ENCODE measurements at places on chromosomes 1 and 21.

DNA sequence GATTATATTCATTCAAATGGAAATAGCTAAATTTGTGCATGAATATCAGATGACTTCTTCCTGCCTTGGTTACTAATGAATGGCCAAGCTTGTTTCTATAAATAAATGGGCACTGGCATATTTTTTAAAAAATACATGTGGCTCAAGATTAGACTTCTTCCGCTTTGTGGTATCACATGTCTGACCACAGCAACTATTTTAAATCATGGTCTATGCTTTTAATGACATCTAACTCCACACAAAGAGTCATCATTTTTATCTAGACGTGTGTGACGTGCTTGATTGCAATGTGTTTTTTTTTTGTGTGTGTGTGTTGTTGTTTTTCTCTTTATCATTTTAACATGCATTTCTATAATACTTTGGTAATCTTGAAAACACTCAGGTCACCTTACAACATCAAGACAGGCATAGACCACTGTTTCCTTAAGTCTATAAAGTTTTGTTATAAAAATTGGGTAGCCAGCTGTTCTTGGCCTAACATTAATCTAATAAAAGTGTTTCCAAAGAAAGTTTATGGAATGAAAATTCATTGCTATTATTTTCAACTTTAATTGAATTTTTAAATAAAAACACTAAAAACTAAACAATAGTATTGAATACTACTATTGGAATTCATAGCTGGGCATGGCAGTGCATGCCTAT lies 29.5 kb downstream of the RGS1 start:
- no peak for DNase-seq

DNA sequence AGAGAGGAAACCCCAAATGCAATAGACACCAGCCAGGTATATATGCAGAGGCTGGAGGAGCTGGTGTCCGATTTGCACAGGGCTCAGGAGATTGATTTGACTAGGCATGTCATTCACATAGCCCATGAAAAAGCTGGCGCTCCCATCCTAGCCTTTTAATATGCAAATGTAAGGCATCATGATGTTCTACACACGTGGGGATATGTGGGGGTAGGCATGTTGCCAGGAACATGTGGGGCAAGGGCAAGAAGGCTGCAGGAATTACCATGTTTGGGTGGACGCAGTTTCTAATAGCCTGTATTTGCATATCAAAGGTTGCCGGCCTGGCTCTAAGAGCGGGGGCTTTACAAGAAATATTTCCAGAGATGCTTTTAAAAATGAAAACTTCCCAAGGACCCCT lies 11.7 kb upstream of the SH3GLB1 start:
- no peak for DNase-seq

GRCh38 chr1:25573591-25573930 lies 30.2 kb downstream of the LDLRAP1 start:
- no peak for DNase-seq

DNA sequence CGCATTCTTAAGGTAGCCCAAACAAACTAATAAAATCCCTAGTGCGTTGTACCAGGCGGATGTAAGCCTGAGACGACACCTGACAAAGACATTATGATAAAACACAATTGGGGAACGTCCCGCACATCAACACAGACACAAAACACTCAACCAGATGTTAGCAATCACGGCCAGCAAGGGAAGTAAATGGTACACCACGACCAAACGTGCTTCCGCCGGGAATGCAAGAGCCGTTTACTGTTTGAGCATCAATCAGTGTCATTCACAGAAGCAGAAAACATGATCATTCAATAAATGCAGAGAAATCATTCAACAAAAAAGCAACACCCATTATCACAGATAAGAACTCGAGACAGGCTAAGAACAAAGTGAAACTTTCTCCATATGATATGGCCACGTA lies 49.4 kb upstream of the COL18A1 start:
- no peak for DNase-seq

GRCh38 chr1:56229186-56229585 lies 350.2 kb downstream of the PLPP3 start:
- no peak for DNase-seq

DNA sequence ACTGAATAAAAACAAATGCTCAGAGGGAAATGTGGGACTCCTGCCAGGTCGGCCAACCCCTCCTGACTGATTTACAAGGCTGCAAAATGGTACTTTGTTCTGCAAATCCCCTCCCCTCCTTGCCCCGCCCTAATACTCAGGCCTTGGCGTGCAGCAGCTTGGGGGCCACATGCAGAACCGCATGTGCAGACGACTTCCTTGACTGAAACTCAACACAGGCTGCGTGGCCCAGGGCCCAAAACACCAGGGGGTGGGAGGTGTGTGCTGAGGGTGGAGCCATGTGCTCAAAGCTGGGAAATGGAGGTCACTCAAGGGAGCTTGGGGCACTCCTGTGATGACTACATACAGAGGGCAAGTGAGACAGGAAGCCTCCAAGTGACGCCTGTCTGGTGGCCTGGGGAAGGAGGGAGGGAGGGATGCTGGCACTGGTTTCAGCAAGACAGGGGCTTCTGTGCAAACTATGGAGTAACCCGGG lies 87.2 kb downstream of the MRPL37 start:
- peak; percentile 71 for DNase-seq

GRCh38 chr1:206021626-206022365 lies 1.9 kb downstream of the CTSE start:
- no peak for DNase-seq

GRCh38 chr1:180261524-180262155 lies 31.6 kb downstream of the LHX4 start:
- no peak for DNase-seq

DNA sequence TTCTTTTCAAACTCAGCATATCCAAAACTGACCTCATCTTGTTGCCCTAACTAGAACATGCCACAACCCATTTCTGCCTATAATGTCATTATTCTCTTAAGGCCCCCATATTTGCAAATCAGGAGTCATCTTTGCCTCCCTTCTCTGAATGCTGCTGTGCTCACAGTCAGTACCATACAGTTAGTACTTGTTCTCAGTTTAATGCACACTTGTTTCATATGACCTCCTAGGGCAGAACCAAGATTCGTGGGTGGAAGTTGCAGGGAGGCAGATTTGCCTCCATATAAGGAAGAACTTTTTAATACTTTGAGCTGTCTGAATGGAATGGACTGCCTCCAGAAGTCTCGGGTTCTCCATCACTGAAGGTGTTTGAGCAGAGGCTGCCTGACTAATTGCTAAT lies 9.2 kb downstream of the CAP1 start:
- DNase-seq: no peak

- no peak for DNase-seq
Measured at GRCh38 chr1:38191461-38191860, 144.9 kb upstream of the POU3F1 start.

DNA sequence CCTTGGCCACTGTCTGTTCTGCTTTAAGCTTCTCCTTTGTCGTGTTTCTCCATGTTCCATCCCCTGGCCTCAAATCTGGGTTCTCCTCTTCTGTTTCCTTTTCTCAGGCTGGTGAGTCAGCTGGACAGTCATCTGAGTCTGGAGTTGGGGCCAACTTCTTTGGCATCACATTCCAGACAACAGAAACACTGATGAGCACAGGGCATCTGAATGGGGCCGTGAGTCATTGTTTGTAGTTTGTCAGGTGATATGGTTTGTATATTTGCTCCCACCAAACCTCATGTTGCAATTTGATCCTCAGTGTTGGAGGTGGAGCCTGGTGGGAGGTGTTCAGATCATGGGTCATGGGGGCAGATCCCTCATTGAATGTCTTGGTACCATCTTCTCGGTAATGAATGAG lies 14.3 kb upstream of the OLIG2 start:
- DNase-seq: no peak

GRCh38 chr1:10734962-10735544 lies 61.4 kb downstream of the CASZ1 start:
- DNase-seq: peak; percentile 67

DNA sequence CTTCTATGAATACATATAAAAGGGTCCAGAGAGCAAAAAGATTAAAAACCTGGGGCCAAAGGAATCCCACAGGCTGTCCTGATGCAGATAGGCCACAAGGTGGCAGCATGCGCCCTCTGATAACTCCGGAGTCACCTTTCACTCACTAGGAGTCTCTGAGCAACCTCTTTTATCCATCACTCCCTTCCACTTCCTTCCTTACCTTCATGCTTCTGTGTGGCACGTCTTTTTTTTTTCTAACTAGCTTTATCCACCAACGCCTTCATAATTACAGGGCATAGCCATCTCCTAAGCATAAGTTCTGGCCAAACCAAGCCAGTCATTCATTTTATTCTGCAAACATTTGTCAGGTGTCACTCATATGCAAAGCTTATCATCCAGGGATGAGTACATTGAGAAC lies 3.9 kb upstream of the PGLYRP4 start:
- DNase-seq: peak; percentile 23

- DNase-seq: no peak
Measured at GRCh38 chr1:176919386-176920378, 244.8 kb downstream of the ASTN1 start.

GRCh38 chr1:86089765-86090164 lies 66.8 kb downstream of the COL24A1 start:
- DNase-seq: no peak

DNA sequence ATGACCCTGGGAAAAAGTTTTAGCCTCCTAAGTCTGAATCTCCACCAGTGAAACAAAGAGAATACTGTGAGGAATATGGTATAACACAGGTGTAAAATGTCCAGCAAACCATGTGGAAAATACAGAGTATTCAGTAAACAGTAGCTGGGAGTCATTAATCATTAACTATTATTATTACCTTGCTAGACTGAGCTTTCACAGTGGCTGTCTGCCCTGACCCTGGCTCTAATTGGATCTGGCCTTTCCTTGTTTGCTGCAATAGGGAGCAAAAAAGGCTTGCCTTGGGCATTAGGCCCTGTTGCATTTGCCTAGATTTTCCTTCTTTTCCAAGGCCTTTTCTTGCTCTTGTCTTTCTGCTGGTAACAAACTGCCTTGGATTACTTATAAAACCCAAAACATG lies 179.1 kb upstream of the BEND5 start:
- no peak for DNase-seq

DNA sequence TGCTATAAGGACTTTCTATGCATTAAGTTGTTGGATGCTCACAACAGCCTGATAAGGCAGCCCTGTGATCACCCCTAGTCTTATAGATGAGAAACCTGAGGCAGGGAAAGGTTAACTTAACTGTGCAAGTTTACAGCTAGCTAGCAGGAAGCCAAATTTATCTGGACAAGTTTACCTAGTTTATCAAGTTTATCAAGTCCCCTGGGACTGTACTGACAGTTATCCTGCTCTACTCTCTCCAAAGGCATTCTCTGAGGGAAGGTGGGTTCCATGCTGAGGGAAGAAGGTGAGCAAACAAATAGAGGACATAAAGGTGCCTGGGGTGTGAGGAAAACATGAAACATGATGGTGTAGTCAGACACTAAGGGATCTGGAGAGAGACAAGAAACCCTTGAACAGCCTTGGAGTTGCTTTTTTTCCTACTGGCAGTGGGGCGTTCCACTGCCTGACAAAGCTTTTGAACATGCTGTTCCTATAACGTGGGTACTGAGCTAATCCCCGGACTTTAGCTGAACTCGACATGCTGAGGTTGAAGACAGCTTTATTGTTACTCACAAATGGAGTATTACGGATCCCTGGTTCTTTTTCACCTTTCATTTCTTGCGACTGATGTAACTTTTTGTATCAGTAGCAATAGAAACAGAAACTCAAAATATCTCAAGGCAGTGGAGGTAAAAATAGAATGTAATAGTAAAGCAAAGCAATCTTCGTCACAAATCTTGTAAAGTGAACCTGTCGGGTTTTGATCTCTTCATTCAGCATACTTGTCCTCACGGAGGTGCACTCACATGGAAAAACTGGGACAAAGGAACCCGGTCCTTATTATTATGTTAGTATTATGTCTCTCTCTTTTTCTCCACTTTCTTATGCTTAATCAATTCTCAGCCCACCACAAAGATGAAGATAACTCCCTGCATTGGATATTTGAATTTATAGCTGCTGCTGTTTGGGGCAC lies 42.4 kb upstream of the ESRRG start:
- no peak for DNase-seq

DNA sequence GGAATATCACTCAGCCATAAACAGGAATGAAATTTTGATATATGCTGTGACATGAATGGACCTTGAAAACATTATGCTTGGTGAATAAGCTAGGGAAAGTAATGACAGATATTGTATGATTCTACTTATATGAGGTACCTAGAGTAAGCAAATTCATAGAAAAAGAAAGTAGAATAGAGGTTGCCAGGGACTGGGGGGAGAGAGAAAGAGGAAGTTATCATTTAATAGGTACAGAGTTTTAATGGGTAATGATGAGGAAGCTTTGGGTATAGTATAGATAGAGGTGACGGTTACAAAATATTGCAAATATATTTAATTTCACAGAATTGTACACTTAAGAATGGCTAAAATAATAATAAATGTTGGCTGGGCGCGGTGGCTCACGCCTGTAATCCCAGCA lies 31.2 kb upstream of the ENSA start:
- no peak for DNase-seq

- DNase-seq: no peak
Measured at GRCh38 chr1:9993561-9994075, 3.4 kb upstream of the RBP7 start.

DNA sequence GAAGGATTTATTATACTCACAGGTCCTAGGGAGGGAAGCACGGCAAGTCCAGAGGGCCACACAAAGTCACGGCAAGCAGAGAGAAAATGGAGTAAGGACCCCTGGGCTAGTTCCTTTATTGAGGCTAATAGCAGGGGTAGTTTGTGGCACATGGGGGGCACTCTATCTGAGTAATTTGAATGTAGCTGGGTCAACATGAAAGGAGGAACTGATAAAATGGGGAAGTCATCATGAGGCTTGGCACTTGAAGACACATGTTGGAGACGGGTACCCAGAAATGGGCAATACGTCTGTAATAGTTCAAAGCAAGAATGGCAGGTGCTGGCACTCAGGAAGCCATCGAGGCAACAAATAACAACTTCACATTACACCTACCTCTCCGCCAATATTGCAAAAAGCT lies 1136.4 kb downstream of the MRPL39 start:
- DNase-seq: no peak

DNA sequence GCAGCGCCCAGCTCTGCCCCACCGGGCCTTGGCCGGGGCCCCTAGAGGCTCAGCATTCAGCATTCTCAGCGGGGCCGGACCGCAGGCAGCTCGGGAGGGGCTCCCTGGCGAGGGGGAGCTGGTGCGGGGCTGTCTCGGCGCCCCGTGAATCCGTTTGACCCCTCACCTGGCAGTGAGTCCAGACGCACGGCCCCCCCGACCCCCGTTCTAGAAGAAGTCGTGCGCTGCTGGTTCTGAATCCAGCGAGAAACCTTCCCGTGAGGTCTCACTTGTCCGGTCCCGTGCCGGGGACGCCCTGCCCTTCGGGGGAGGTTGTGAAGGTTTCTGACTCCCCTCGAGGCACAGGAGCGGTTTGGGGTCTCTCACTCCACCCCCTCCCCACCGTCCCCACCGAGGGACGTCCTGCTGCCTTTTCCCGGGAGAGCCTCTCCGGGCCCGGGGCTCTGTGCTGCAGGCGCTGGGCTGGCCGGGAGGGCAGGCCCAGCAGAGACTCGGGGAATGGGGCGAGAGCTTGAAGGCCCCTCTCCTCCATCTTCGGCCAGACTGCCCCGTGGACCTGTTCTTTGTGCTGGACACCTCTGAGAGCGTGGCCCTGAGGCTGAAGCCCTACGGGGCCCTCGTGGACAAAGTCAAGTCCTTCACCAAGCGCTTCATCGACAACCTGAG lies 655 bp downstream of the COL6A1 start:
- no peak for DNase-seq
